ENCODE measurements at places on chromosomes 3 and 15.

DNA sequence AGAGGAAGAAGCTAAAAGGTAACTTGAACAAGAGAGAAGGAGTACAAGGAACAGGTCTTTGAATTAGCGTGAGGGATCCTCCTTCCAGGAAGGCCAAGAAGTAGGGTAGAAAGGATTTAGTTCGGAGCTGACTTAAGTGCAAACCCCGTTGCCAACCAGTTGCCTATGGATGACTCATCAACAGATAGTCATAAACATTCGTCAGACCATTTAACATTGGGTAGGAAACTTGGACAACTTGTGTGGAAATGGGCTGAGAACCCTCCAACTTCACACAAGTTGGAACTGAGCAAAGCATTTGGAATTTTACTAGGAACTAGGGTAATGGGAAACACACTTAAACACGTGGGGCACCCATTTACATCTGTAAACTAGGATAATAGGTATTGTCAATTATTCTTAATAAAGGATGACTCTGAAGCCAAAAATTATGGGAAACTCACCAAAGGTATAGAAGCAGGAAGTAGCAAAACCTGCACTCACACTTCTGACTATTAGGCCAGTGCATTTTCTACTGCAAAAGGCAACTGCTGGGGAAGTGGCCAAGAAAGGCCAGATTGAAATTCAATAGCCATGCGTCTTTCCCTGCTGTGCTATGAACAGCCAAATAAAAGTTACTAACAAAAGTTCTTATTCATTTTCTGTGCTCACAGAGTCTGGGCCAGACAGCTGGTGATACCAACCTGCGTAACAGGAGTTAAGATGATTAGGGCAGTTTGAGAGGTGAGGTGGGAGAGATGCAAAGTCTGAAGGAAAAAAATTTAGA is 174.5 kb upstream of the TMC3 start:
- no peak for DNase-seq

DNA sequence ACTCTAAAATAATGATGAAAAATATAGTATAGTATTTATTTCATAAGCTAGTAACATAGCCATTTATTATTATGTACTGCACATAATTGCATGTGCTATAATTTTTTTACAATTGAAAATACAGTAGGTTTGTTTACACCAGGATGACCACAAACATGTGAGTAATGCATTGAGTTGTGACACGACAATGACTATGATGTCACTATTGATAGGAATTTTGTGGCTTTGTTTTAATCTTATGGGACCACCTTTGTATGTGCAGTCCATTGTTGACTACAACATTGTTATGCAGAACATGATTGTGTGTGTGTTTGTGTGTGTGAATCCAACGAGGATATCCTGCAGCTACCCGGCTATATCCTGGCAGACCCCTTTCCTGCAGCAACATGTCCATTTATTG is 372.2 kb upstream of the MCTP2 start:
- DNase-seq: no peak

- DNase-seq: peak; percentile 47
Measured at GRCh38 chr15:58269455-58270414, 131.6 kb downstream of the AQP9 start.

DNA sequence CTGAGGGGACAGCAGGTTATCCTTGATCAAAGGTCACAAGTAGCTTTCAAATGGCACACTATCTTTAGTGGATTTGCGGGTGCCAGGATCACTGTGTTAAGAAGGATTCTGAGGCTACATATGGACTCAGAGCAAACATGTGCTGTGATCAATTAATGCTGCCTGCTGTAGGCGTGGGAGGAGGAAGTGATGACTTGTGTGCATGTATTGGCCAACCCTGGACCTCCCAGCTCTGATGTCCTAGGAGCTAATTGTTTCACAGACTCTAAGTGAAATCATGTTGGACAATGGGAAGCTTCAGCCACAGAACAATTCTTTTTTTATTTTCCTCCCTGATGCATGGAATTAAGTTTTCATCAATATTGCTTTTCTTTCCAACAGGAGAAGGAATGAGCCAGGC is 24.4 kb downstream of the FAH start:
- no peak for DNase-seq

GRCh38 chr3:176293276-176293675 is 904.0 kb downstream of the TBL1XR1 start:
- DNase-seq: no peak

GRCh38 chr15:66253418-66254088 is at the start of gene MEGF11:
Gene MEGF11 (minus strand): TSS chr15:66253750. CDS start chr15:66128403, 125,347 bp downstream.
- no peak for DNase-seq

DNA sequence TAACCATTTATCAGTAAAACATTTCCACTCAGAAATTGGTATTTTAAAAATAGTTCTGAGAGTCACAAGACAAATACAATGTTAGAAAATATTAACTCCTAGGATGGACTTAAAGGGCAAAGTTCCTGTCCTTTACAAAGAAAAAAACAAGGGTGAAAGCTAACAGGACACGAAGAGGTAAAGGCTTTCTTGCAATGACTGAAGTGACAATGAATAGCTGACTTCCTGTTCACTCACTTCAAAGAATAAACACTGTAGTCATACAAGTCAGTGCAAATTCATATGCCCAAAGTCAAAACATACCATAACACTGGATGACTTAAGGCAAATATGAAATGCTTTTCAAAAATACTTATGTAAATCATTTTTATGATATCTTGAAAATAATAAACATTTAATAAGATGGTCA is 1389.8 kb upstream of the ALCAM start:
- DNase-seq: no peak

GRCh38 chr15:60010858-60011257 is 6.7 kb downstream of the FOXB1 start:
- no peak for DNase-seq

DNA sequence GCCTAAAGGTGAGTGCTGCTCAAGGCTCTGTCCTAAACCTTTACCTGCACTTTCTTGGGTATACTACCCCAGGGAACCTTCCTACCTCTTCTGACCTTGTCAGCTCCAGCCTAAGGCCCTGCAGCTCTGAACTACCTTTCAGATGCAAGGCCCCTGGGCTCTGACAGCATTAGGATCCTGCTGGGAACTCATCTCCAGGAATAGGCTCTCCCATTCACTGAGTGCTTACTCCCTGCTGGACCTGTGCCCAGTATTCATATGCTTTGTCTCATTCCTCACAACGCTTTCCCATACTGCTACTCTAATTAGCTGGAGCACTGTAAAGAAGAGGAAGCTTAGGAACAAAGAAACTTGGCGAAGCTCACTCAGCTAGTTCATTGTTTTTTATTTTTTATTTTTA is 53.8 kb upstream of the RAB6B start:
- DNase-seq: no peak

DNA sequence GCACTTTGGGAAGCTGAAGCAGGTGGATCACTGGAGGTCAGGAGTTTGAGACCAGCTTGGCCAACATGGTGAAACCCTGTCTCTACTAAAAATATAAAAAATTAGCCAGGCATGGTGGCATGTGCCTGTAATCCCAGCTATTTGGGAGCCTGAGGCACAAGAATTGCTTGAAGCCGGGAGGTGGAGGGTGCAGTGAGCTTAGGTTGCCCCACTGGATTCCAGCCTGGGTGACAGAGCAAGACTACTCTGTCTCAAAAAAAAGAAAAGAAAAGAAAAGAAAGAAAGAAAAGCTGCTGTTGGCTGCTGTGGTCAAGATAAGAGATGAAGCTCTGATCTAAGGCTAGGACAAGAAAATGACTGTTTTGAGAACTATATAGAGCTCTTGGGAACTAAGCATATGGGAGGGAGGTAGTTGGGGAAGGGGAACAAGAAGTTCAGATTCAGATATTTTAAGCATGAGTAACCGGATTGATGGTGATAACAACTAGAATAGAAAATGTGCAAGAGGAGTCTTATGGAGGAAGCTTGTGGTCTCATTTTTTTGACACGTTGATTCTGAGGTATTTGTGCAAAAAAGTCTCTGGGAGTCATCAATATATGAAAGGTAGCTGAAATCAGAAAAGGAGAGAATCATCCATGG is 25.7 kb downstream of the DNAH12 start:
- DNase-seq: no peak

DNA sequence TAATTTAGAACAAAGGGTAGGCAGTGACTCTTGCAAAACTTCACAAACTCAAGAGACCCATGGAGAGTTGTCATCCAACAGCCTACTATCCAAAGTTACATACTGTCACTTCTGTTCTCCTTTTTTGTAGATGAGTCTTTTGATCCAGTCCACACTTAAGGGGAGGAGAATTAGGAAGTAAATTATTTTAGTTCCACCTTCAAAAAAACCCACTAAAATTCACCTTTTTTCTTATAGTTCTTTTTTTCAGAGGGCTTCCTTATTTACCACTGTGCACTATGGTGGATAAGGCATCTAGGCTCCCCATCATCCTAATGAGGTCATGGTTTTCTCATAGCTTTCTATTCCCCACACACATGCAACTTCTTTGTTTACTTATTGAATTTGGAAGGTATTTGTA is 8.6 kb upstream of the TCAIM start:
- no peak for DNase-seq

DNA sequence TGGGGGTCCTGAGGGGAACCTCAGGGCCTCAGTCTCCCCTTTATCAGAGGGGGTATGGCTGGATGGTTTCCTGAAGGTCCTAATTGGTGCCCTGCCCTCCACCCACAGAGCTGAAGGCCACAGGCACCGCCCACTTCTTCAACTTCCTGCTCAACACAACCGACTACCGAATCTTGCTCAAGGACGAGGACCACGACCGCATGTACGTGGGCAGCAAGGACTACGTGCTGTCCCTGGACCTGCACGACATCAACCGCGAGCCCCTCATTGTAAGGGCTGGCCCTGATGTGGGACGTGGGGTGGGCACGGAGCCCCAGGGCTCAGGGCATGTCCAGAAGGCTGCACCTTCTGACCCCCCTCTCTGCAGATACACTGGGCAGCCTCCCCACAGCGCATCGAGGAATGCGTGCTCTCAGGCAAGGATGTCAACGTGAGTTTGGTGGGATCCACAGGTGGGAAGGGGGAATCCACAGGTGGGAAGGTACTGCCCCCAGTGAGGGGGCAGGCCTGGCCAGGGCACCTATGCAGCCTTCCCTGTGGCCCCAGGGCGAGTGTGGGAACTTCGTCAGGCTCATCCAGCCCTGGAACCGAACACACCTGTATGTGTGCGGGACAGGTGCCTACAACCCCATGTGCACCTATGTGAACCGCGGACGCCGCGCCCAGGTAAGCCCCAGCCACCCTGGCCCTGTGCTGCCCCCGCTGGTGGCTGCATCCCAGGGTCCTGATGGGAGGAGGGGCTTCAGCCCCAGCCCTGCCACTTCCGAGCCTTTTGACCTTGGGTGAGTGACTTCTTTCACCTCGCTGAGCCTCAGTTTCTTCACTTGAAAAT is 17.5 kb upstream of the GNAT1 start:
- DNase-seq: no peak

GRCh38 chr3:45042162-45042561 is 16.1 kb downstream of the CLEC3B start:
- no peak for DNase-seq

- no peak for DNase-seq
Measured at GRCh38 chr3:156551261-156551660, 3.7 kb downstream of the SSR3 start.

GRCh38 chr3:187544326-187544725 is 125.9 kb downstream of the SST start:
- DNase-seq: no peak

- no peak for DNase-seq
Measured at GRCh38 chr3:105959851-105960250, 91.0 kb upstream of the CBLB start.

DNA sequence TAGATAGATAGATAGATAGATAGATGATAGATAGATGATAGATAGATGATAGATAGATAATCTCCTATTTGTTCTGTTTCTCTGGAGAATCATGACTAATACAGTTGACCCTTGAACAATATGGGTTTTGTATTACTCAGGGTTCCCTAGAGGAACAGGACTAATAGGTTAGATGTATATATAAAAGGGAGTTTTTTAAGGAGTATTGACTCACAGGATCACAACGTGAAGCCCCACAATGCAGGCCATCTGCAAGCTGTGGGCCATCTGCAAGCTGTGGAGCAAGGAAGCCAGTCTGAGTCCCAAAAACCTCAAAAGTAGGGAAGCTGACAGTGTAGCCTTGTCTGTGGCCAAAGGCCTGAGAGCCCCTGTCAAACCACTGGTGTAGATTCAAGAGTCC is 67.6 kb downstream of the PYDC2 start:
- no peak for DNase-seq

DNA sequence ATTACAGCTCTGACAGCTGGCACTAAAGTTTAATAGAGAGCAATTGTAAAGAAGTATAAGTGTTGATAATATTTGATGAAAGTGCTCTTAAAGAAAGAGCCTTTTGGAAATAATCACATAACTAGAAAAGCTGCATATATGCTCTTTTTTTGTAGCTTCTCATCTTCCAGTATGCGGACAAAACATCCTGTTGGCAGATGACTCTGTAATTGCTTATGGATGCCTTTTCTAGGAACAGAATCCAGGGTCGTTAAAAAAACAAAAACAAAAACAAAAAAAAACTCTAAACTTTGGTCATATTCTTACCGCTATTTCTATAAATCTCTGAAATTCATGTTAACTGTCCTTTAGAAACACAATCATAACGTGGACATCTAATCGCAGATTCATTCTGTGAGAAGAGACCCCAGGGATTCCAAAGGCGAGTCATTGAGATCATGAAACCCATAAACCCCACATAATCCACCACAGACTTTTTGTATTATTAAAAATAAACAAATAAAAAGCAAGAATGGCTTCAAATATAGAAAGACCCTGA is 109.8 kb downstream of the EPHA3 start:
- no peak for DNase-seq

DNA sequence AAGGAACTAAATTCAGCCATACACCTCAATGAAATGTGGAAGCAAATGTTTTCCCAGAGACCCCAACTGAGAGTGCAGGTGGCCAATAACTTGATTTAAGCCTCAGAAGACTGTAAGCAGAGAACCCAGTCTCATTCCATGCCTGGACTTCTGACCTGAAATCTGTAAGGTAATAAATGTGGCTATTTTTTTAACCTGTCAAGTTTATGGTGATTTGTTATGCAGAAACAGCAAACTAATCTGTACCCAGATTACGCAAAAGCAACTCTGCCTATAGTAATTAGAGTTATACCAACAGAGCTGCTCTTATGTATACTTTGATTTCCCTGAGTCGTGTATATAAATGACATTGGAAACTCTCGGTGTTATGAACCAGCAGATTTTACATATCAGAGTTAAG is 534.0 kb upstream of the NAALADL2 start:
- no peak for DNase-seq

DNA sequence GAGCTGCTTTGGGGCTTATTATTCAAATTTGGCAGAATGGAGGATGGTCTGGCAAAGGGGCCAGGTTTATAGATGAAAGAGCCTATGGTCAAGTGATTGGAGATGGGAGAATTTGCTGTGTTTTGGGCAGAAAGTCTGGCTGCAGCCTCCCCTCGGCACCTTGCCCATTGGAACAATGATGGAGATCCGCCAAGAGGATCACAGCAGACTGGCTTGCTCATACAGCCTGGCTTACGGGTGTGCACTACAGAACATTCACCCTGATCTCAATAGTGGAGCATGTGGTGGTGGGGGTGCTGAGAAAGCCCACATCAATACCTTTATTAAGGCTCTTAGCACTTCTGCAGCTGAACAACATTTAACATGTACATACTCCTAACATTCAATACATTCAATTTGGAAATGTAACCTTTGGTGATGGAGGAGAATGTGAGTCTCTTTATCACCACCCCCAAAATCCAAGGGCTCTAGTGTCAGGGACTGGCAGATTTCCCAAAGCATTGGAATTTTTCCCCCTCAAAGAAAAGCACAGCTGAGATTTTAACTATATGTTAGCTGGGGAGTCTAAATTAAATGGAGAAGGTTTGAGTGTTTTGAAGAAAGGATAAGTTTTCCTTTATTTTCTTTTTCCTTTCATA is 118.4 kb upstream of the TMC3 start:
- no peak for DNase-seq
